H7 (cell line): ENCODE measurements at places on chromosomes 6 and 20. TPM values are rescaled to one million over a fixed set of nuclear protein-coding genes. Genes with fewer than 3 reads are reported as not detected.

GRCh38 chr6:94177429-94177828 lies 758.1 kb upstream of the EPHA7 start:
- DNase-seq: no peak

SSTR4 gene
- not detected in 2 replicates for total RNA-seq

GRCh38 chr6:37696841-37697662 lies 631 bp downstream of the MDGA1 start:
- peak; percentile 79 for DNase-seq

BMP5 gene
- total RNA-seq: 0.10 TPM in 1 of 2 replicates, not detected in the other

GRCh38 chr20:17835240-17835933 lies 133.2 kb downstream of the SNX5 start:
- no peak for DNase-seq

DNA sequence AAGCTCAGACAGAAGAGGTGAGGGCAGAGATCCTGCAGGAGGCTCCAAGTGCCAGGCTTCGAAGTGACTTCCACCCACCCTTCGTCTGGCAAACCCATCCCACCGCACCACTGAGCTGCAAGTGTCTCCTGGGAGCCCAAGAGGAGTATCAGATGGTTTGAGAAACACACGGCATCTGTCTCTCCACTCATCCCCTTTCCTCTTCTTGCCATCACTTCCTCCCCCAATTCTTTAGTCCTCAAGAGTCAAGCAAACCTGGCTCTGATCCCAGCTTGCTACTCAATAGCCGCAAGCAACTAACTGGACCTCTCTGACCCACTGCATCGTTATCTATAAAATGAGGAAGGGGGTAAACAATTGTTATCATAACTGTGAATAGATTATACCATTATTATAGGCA lies 142.1 kb downstream of the BMP7 start:
- no peak for DNase-seq

GRCh38 chr6:110484321-110484720 lies 7.9 kb upstream of the SLC22A16 start:
- no peak for DNase-seq

- peak; percentile 13 for DNase-seq
Measured at GRCh38 chr6:43301081-43301870, 3.2 kb downstream of the SLC22A7 start.

C6orf141 gene
- total RNA-seq: 7.5 and 8.7 TPM in 2 replicates

DNA sequence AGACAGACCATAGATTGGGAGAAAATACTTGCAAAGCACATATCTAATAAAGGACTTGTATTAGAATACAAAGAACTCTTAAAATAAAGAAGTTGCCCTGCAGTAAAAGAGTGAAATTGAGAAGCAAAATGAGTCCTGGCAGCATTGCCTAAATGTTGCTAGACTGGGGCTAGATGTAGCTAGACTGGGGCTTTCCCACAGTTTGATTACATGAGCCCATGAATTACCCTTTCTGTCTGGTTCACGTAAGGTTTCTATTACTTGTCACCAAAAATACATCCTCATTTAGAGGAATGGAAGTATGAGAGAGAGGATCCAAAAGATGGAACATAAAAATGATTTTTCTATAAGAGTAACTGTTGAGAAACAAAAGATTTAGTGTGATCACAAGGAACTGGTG lies 57.6 kb upstream of the CCDC28A start:
- DNase-seq: no peak
